ENCODE measurements at places on chromosomes 13 and 19.

GRCh38 chr19:55667958-55668357 lies 7.1 kb upstream of the EPN1 start:
- DNase-seq: no peak

DNA sequence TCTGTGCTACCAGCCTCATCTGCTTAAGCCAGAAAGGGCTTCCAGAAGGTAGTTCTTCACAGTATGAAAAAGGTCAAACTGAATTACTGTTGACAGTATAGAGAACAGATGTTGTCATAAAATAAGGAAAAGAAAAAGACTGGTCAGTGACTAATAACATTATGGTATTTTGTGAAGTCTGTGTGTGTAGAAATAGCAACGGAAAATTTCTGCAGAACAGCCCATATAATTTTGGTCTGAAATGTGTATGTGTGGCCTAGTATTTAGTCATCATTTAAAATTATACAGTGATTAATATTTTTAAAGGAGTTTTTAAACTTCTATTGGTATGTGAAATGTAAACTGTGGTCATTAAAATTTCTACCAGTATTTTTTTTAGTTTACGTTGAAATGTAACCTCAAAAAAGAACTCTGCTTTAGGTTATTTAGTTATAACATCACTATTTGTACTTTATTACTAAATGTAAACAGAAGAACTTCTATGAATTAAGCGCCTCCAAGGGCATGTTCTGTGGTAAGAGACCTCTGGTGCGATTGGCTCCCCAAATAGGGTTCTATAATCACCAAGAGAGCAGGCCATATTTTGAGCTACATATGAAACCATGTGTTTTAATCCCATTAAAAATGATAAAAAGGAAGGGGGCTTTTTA lies 3.3 kb upstream of the GPR183 start:
- DNase-seq: no peak

GRCh38 chr13:109840201-109840892 lies 54.0 kb upstream of the IRS2 start:
- peak; percentile 47 for DNase-seq

GRCh38 chr19:906480-906879 lies 6.5 kb downstream of the R3HDM4 start:
- no peak for DNase-seq

- no peak for DNase-seq
These were observed 9.9 kb downstream of the KANK3 start for GRCh38 chr19:8332976-8333766.

DNA sequence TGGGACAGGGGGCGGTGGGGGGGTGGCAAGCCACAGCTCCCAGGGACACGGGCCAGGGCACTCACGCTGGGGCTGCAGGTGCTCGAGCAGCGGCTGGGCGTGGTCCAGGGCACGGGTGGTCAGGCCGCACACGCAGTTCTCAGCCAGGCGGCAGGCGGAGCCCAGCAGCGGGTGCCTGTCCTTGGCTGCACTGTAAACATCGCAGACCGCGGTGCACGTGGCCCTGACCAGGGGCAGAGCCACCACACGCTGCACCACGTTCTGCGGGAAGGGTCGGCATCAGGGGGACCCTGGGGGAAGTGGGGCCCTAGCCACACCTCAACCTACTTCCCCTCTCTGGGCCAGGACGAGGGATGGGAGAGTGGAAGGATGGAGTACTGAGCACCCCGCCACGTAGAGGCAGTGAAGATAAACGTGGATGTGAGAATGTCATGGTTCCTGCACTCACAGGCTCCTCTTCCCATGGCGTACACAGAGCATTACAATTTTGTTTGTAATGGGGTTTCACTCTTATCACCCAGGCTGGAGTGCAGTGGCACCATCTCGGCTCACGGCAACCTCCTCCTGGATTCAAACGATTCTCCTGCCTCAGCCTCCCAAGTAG lies 3.4 kb downstream of the PLIN5 start:
- no peak for DNase-seq

DNA sequence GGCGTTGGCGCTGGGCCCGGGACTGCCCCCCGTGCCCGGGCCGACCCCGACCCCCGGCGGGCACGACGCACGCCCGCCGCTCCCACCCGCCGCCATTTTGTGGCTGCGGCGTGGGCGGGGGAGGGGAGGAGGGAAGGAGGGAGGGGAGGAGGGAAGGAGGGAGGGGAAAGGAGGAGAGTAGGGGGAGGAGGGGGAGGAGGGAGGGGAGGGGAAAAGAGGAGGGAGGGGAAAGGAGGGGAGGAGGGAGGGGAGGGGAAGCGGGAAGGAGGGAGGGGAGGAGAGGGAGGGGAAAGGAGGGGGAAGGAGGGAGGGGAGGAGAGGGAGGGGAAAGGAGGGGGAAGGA lies at the start of gene BTBD2:
Gene BTBD2 (minus strand): TSS at position 107 of the 343 bp plus-strand sequence. CDS start 11 bp downstream, at position 96.
- DNase-seq: peak; percentile 88

DNA sequence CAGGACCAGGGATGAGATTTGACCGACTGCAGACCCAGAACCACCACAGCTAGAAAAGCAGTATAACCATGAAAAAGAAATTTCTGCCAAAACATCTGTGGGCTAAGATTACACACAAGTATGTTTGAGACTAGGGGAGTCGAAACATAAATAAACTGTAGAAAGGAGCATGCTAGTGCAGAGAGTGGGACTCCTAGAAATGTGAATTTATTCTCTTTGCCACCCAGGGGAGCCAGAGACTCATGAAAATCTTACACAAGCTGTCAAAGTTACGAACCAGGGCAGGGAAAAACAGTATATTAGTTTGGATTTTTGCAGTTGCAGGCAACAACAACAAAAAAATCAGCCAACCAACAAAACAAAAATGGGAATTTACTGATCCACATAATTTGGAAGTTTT lies 12.3 kb upstream of the HSPH1 start:
- no peak for DNase-seq

- DNase-seq: no peak
These were observed 518.1 kb downstream of the UQCRFS1 start for GRCh38 chr19:28694812-28695211.

DNA sequence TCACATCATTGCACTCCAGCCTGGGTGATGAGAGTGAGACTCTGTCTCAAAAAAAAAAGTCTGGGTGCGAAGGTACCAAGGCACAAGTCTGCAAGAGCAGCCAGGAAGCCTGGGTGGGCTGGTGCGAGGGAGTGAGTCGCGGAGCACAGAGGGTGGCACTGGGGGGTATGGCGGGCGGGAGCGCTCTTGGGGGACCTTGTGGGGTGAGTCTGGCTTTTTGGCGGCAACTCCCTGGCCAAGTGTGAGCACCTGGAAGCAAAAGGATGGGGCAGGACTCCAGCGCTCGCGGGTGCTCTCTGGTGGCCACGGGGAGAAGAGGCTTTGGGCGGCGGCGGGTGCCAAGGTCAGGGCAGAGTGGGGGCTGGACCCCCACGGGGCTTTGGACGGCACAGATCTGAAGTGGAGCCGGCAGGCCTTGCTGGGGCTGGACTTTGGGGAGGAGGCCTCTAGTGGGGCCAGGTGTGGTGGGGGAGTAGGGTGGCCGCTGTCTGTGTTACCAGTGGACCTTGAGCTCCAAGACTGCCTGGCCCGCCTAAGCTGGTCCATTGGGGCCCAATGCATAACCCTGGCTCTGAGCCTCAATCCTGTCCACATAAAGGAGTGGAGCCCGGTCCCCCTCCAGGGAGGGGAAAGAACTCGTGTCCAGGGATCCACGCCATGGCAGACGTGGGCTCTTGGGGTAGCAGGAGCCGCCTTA lies 1.6 kb downstream of the P2RY11 start:
- peak; percentile 60 for DNase-seq

GRCh38 chr13:111602874-111603273 lies 282.4 kb downstream of the TEX29 start:
- no peak for DNase-seq

GRCh38 chr19:48739404-48740163 lies 826 bp downstream of the RASIP1 start:
- no peak for DNase-seq

GRCh38 chr13:39196965-39197646 lies 158.8 kb downstream of the NHLRC3 start:
- DNase-seq: no peak

DNA sequence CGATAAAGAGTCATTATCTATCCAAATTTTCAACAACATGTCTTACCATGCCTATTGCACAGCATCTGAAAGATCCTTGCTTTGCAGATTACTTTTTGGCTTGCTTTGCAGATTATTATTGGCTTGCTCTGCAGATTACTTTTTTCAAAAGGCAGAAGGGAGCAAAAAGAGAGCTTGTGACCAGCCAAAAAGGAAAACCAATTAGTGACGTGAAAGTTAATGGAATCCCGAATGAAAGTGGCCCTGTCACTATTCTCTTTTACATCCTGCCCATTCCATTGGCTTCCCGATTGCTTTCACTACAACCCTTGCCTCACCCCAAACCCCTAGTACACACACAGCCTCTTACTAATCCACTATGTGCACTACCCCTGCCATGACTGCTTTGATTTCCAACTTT lies 81.3 kb downstream of the LHFPL6 start:
- DNase-seq: no peak

DNA sequence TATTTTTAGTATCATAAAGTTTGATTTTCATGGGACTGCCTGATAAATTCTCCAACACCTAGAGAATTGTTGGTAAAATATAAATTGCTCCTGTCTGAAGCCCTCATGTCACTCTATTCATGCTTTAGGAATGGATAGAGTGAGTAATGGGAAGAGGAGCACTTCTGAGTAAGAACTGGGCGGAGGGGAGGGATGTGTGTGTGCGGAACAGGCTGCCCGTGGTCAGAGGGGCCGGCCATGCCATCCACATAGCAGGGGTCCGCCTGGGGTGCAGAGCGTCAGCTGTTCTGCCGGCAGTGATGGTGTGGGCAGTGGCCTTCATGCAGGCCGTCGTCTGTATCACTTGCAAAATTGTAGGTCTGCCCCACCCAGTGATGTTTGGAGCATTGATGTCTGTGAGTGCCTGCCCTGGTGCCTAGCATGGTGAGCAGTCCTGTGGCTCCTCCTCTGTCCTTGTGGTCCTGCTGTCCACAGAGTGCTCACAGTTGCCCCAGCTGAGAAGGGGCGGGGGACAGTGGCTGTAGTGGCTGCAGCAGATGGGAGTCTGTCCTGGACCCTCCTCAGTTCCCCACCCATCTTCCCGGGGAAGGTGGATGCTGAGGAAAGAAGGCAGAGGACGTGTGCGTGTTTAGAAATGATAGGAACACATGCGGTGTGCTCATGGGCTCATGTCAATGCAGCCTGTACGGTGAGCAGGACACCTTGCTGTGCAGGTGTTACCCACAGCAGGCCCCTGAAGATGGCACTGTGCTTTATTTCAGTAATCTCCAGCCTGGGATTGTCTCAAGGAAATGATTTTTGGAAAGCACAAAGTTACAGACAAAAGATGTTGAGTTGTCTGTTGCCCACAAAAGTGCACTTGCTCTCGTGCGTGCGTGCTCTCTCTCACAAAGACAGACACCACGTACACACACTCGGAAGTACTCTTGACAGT lies 49.4 kb upstream of the TEX29 start:
- no peak for DNase-seq

GRCh38 chr13:67855741-67856238 lies 625.7 kb upstream of the PCDH9 start:
- no peak for DNase-seq

GRCh38 chr19:4730740-4731171 lies 7.1 kb upstream of the DPP9 start:
- peak; percentile 53 for DNase-seq

GRCh38 chr19:55197528-55197927 lies 11.8 kb downstream of the PTPRH start:
- peak; percentile 48 for DNase-seq

DNA sequence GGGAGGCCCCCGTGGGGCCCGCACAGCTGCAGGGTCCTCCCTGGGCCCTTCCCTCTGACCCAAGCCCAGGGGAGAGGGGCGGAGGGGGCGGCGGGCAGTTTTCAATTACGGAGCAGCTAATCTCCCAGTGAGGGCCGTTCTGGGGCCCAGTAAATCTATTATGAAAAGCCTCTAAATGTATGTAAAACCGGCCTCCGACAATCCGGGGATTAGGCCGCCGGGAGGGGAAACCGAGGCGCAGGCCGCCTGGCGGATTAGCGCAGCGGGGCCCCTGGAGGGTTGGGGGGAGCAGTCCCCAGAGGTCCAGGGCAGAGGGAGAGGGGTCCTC lies 25.1 kb downstream of the EFNA2 start:
- no peak for DNase-seq

GRCh38 chr19:7944177-7944761 lies 803 bp upstream of the TIMM44 start:
- DNase-seq: peak; percentile 87

GRCh38 chr13:100521851-100522617 lies 66.6 kb downstream of the GGACT start:
- DNase-seq: no peak

GRCh38 chr13:31441800-31442510 lies 242.2 kb downstream of the B3GLCT start:
- no peak for DNase-seq

DNA sequence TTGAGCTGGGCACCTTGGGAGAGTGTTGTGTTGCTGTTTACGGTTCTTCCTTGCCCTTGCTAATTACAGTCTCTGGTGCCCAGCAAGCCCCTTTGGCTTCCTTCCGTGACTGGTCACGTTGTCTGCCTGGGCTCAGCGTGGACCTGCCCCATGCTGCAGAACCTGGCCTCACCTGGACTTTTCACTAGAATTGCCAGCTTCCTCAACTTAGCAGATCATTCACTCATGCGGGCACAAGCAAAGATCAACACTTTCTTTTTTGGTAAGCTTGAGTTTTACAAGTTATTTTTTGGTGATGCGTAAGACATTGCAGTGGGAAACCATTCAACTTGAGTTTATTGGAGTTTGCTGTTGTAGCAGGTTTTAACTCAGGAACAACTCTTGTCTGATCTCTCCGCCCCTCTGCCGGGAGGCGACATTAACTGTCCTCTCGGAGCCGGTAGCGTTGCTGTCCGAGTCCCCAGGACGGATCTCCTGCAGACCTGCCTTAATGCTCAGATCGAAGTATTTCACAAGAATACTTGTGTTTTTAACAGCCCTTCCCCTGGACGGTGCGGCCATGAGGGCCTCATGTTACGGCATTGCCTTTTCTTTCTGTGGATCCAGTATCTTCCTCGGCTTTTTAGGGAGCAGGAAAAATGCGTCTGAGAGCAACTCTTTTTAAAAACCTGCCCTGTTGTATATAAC lies 15.7 kb upstream of the TEX29 start:
- DNase-seq: no peak

DNA sequence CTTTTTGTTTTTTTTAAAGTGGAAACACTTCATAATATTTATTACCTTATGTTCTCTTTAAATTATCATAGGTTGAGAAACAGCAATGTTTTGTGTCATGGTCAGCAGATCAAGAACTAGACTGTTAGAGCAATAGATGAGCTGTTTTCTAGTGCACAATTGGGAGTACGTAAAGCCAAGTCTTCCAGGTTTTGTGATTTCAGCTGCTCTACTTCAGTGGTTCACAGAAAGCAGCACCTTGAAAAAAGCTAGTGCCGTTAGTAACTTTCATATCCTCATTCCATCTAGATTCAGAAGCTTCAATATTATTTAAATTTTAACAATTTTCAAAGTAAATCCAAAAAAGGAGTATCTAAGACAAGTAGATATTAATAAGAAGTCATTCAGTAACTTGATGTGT lies 1.9 kb downstream of the GPR18 start:
- no peak for DNase-seq

- DNase-seq: no peak
These were observed 262.8 kb upstream of the RFC3 start for GRCh38 chr13:33554919-33555791.

GRCh38 chr13:46382224-46382623 lies 4.8 kb downstream of the RUBCNL start:
- DNase-seq: no peak

- DNase-seq: no peak
These were observed 1.2 kb upstream of the MYDGF start for GRCh38 chr19:4671185-4671851.
